MM.1S (cell line): ENCODE measurements at places on chromosomes 2 and 18.

- H3K27ac ChIP-seq = no peak overlapping the region
- H3K27me3 ChIP-seq = no peaks in the 10 kb centered on the region
- no peak for DNase-seq
- no peaks in the 10 kb centered on the region for H3K36me3 ChIP-seq
- H3K4me3 ChIP-seq = no peak overlapping the region
These were observed 120.2 kb downstream of the INHBB start for GRCh38 chr2:120465989-120466703.

DNA sequence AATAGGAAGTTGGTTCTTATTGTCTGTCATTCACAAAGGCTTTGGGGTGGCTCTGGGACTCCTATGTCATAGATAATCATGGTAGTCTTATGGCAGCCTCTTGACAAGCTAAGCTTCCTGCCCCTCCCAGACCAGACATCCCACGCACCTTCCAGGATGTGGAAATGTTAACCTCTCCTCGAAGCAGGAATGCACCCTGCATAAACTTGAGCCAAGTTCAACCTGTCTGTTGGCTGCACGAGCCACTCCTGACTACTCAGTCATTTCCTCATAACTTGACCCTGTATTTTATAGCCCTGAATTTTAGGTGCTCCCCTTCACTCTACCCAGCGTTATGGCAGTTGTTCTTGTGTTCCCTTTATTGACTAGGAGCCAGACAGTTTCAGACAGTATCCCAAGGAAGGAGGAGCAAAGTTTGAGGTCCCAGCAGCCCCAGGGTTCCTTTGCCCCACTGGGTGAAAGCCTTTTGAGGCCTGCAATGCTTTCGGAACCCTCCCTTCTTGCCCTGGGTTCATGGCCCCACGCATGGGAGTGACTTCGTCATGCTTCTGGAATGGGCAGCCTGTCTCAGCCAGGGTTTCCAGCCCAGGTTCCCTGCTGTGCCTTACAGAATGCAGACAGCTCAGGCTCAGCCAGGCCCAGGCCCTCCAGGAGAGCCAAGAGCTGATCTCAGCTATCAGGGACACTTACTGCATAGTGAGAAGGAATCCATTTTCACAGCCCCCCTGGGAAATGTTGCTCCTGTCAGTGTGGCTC lies 15.6 kb upstream of the INO80C start:
- H3K27ac ChIP-seq = no peak overlapping the region
- DNase-seq = no peak
- H3K4me3 ChIP-seq = no peak overlapping the region
- no peaks in the 10 kb centered on the region for H3K27me3 ChIP-seq
- H3K4me1 ChIP-seq = peaks cover 11% of the 10 kb centered on the region

DNA sequence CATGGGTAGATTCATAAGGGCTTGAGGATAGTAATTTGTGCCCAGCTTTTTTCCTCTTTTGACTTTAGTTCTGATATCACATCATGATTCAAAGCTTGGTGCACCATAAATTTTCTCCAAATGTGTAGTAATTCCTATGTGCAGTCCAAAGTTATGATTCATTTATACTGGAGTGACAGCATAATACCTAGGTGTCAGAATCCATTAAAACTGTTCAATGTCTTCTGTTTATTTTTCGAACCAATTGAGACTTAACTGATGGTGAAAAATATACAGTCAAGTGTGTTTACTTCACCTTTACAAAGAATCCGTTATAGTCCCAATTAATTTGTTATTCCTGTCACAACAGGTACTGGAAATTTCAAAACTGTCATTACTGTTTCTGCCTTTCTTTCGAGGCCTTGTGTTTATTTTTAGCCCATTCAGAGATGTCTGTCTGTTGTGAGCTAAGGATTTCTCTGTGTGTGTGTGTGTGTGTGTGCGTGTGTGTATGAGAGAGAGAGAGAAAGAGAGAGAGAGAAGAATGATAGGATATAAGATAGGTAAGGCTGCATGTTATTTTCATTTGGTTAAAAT lies 389.7 kb upstream of the ATP5MC3 start:
- DNase-seq = no peak
- no peaks in the 10 kb centered on the region for H3K36me3 ChIP-seq
- H3K4me1 ChIP-seq = peaks cover 13% of the 10 kb centered on the region
- H3K27me3 ChIP-seq = no peaks in the 10 kb centered on the region
- no peak overlapping the region for H3K27ac ChIP-seq
- H3K4me3 ChIP-seq = no peak overlapping the region

DNA sequence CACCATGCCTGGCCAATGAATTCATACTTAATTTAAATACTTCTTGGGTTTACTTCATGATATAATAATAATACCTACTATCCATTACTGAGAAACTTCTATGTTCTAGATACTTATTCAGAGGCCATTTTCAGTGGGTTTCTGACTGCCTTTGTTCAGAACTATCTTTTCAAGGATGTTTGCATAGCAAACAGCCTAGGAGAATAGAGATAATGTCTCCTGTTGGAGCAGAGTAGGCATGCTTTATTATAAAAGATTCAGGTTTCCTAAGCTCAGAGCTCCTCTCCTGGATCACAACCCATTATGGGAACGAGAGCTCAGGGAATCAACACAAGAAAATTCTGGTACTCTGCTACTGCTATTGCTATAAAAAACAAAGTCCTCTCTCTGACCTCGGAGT lies 11.1 kb downstream of the FASTKD1 start:
- DNase-seq = no peak
- no peaks in the 10 kb centered on the region for H3K27me3 ChIP-seq
- no peak overlapping the region for H3K27ac ChIP-seq
- no peak overlapping the region for H3K4me3 ChIP-seq

DNA sequence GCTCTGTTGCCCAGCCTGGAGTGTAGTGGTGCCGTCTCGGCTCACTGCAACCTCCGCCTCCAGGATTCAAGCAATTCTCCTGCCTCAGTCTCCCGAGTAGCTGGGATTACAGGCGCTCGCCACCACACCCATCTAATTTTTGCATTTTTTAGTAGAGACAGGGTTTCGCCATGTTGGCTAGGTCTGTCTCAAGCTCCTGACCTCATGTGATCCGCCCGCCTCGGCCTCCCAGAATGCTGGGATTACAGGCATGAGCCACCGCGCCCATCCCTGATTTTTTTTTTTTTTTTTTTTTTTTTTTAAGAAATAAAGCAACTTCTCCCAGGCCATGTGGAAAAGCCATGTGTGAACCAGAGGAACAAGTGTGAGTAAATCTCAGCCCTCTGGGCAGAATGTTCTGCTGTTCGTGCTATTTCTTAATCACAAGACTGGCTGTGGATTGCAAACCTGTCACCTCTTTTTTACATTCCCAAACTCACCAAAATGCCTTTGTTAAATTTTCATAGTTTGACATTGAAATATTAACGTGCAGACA lies 6.4 kb upstream of the SH3BP4 start:
- no peaks in the 10 kb centered on the region for H3K27me3 ChIP-seq
- H3K36me3 ChIP-seq = no peaks in the 10 kb centered on the region
- no peak overlapping the region for H3K27ac ChIP-seq
- DNase-seq = no peak
- no peak overlapping the region for H3K4me3 ChIP-seq
- no peaks in the 10 kb centered on the region for H3K4me1 ChIP-seq

- H3K4me1 ChIP-seq = no peaks in the 10 kb centered on the region
- H3K27ac ChIP-seq = no peak overlapping the region
- H3K36me3 ChIP-seq = no peaks in the 10 kb centered on the region
- DNase-seq = peak; percentile 34
- H3K27me3 ChIP-seq = no peaks in the 10 kb centered on the region
These were observed 15.4 kb upstream of the RAB27B start for GRCh38 chr18:54812885-54813284.
